SW 1271 (cell line): ENCODE measurements at places on chromosomes 2 and 18.

DNA sequence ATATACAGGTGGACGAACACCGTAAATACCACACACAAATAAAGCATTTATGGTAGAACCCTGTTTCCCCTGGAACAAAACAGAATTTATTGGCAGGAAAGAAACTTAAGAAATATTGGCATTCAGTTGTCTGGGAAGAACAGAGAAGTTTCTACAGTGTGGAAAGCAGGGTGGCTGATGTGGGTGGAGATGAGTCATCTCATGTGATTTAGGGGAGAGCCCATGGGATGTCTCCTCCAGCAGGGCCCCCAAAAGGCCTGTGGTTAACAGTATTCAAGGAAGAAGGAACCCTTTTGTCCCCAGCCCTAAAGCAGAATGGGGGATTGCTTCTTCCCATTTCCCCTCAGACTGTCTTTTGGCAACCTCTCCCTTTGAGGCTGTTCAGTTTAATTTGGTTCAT lies 24.2 kb downstream of the SIX3 start:
- no peak for DNase-seq

GRCh38 chr2:236334122-236334876 lies 70.1 kb upstream of the ASB18 start:
- no peak for DNase-seq

DNA sequence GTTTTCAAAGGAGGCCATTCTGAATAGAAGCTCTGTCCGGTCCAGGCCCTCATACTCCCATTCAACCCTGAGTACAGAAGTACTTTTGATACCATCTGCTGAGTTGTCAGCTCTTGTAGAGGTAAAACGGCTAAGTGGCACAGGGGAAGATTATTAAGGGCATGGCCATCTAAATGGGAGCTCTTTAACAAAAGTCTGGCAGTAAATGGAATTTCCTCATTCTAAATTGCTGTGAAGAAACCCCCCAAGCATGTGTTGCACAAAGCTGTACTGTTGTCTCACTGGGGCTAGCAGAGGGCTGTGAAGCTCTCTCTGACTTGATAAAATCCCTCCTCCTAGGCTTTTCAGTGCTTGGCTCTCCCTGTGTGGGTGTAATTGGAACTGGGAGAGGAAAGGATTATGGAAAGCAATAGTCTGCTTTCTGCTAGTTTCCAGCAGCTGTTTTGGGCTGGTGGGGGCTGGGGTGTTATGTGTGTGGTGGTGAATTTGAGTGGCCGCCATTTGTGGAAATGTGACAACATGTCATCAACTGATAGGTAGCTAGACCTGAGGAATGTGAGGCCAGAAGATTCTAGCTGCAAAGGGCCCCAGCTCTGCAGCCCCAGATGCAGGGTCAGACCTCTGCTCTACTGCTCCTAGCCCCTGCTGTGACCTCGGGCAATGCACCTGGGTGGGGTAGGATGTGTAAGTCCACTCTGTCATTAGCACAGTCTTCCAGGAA lies 65.1 kb downstream of the MAP4K4 start:
- no peak for DNase-seq

DNA sequence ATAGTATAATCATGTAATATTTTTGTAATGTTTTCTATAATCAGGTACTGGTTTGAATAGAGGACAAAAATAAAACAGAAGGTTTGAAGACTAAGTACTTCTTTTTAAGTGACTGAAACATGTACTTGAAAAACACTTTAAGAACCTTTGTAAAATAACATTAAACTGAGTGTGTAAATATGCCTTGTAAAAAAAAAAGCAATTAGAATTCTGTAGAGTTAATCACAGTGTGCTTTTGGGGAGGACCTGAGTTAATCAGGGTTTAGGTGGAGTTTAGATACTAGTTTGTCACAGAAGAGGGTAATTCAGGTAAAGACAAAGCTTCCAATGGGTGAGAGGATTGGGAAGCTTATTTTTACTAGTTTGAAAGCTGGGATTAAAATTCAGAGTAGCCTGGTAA lies 10.3 kb downstream of the MBD5 start:
- no peak for DNase-seq

DNA sequence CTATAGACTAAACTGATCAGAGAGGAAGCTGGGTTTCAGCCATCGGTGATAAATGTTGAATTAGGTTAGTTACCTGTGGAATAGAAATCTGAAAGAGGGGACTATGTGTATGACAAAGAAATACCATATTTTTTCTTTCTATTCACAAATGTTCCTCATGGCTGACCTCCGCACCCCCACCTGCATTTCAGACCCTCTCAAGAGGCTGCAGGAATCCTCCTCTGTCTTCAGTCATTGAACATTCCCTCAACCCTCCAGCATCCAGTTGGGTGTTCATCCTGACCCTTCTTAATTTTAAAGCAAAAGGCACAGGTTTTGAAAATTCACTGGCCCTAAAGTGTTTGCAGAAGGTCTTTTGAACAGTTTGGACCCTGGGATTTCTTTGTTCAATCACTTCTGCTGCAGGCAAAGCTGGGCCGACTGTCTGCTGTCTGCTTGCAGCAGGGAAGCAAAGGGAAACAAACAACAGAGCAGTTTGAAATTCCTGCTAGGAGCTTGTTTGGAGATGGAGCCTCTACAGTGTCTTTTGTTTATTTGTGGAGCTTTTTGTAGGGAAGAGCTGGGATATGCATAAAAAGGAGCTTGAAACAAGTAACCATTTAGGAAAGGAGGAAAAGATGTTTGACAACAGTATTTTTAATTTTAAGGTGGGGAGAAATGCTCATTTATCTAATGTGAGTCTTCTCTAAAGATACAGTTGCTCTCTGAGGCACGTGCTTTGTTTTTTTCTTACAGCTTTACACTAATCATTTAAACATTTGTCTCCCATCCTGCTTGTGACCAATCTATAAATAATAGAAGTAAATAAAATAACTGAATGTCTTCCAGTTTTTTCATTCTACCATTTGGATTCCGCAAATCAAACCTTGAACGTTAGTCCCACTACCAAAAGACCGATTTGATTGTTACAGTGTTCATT lies 213.3 kb upstream of the MMADHC start:
- DNase-seq, result no peak

DNA sequence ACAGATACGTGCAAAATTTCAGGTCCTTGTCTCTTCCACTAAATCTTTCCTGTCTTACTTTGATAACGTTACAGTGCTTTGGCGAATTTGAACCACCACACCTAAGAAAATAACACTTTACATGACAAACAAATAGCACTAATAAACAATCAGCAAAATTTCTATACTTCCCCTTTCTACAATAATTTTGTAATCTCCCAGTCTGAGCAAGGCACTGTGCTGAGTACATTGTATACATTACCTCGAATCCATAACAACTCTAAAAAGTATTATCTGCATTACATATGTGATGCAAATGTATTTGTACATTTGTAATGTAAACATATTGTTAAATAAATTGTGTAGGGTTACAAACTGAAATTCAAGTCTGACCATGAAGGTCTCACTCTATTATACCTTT lies 49.9 kb downstream of the RTN4 start:
- DNase-seq, result no peak

- no peak for DNase-seq
Measured at GRCh38 chr2:108918156-108918874, 70.7 kb downstream of the EDAR start.

DNA sequence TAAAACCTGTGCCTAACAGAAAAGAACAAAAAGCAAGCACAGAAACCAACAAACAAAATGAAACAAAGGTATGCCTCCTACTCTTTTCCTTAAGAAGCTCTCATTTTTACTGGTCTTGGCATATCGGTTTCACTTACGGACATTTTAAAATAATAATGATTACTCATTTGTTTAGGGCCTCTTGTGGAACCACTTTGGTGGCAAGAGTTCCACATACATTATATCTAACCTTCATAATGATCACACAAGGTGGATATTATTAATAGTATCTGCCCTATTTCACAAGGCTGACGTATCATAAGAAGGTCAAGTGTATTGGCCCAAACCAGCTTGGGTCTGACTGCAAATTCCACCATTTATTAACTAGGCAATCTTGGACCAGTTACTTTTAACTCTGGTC lies 304.7 kb downstream of the TCF4 start:
- DNase-seq, result no peak
